ENCODE measurements at places on chromosomes 5 and 9.

- no peak for DNase-seq
Measured at GRCh38 chr9:85263288-85263687, 478.5 kb downstream of the AGTPBP1 start.

GRCh38 chr9:126412905-126413304 is 86.3 kb downstream of the MVB12B start:
- DNase-seq, result no peak

- DNase-seq, result peak; percentile 84
Measured at GRCh38 chr9:128684325-128685199, 4.5 kb upstream of the SET start.

DNA sequence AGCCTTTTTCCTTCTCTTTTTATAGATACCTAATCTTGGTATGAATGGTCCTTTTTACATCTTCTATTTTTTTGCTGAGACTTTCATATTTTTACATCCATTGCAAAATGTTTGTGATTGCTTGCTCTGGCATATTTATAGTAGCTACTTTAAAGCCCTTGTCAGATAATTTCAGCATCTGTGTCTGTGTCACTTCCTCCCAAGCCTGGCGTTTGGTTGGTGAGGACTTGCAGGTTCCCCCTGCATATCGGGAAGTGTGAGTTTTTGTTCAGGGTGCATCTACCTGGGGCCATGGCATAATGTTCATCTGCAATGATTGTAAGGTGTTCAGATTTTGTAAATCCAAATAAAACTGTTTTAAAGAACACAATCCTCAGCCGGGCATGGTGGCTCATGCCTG is 8.9 kb downstream of the FBXW5 start:
- DNase-seq, result no peak

DNA sequence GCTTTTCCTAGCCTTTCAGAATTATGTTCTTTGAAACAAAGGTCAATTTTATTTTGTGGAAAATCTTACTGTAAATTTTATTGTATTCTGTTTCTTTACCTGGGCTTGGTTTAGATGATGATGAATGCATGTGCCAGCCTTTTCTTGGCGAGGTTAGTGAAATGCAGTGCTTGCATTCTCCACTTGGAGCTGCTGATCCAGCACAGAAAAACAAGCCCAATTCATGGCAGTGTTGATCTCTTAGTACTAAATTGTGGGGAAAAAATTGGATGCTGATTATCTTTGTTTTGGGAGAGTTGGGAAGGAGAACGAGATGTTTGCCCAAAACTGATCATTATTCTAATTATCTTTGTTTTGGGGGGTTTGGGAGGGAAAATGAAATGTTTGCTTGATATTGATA is 3.7 kb downstream of the HABP4 start:
- DNase-seq, result no peak

DNA sequence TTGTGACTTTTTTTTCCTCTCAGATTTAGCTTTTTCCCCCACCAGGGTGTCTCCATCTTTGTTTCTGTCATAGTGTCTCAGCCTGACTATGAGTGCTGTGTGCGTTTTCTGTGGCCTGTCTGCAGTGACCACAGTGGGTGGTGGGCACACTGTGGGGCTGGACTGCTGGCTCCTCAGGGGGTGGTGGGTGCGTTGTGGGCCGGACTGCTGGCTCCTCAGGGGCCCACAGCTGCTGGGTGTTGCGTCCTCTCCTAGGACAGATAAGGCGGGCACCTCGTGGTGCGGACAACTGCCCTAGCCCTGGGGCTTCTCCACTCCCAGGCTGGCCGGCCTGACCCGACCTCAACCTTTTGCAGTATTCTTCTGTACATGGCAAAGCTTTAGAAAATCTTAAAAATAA is 100.4 kb downstream of the EHMT1 start:
- no peak for DNase-seq

- no peak for DNase-seq
Measured at GRCh38 chr9:114430457-114430856, 42.7 kb upstream of the AKNA start.

DNA sequence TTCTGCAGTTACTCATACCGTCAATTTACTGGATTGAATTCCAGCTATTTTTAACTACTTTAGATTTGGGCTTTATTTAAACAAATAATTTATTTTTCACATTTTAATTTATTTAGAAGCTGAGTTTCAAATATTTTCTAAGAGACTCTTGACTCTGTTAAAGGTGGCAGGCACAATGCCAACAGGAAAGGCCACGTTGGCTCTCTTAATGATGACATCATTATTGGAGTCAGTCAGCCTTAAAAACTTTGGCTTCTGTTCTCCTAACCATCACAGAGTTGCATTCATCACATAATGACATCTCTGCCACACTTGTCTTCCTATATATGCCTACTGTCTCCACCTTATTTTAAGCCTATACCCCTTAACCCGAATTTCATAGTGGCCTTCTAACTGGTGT is 172.3 kb upstream of the PLPPR1 start:
- no peak for DNase-seq

DNA sequence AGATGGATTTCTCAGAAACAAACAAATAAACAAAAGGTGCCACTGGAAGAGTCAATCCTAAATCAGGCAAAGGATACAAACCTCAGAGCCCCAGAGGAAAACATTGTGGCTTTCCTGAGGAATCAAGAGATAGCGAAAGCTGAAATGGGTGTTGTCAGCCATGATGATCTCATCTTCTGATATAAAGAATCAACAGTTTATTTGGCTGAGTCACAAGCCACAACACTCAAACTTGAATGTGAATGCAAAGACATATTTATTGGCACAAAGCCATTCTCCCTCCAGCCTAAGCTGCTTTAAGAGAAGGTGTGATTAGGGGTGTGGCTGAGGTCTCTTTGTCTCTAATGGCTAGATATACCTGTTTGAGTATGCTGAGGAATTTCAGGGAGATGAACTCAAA is 73.3 kb upstream of the NREP start:
- DNase-seq, result no peak

DNA sequence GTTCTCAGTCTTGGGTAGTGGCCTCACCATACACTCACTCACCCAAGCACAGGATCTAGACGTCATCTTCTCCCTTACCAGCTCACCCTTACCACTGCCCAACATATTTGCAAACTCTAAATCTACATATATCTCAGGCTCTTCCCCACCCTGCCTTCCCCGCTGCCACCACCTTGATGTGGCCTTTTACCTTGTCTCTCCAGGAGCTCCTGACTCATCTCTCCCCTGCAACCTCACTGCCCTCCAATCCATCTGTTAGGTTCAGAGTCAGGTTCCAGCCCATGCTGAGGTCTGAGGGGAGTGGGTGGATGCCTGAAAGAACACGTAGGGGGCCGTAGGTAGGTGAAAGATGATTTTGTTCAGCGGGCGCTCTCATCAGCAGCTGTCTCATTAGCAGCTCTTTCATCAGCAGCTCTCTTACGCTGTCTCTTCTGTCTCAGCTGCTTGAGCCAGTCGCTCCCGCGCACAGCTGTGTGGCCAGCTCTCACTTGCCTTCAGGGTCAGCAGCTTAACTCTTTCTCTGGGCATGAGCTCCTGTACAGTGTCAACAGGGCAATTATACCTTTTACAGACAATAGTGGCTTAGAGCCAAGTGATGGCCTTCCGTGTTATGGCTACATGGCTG is 23.1 kb upstream of the CKMT2 start:
- peak; percentile 8 for DNase-seq

DNA sequence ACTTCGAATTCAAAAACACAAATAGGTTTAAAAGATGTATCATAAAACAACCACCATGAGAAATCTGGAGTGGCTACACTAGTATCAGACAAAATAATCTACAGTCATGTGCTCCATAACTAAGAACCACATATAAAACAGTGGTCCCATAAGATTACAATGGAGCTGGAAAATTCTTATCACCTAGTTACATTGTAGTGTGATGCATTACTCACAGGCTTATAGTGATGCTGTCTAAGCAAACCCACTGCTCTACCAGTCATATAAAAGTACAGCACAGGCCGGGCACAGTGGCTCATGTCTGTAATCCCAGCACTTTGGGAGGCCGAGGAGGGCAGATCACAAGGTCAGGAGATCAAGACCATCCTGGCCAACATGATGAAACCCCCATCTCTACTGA is 160.1 kb downstream of the ROR2 start:
- no peak for DNase-seq

DNA sequence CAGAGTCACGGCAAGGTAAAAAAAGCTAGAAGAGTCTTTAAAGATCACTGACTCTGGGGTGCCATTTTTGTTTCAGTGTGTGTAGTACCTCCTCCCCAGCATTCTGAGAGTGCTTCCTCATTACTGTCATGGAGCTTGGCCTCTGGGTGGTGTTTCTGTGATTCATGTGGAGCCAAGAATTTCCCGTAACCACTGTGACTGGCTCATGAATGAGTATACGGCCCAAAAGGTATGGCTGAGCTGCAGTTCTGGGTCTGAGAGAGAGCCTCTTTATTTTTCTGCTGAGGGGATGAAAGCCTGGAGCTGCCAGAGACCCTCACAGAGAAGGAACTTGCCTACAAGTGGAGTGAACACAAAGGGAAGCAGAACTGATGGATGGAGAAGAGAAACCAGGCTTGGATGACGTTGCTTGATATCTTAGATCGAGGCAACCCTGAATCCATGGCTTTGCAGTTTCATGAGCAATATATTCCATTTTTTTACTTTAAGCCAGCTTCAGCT is 85.6 kb downstream of the PTTG1 start:
- DNase-seq, result peak; percentile 14

Measured in activated naive CD8-positive, alpha-beta T cell treated with anti-CD3 and anti-CD28 coated beads, Interleukin-2, amount 50 U/mL, for 24 hours (primary cell).